ENCODE measurements at places on chromosomes 2 and 18.

DNA sequence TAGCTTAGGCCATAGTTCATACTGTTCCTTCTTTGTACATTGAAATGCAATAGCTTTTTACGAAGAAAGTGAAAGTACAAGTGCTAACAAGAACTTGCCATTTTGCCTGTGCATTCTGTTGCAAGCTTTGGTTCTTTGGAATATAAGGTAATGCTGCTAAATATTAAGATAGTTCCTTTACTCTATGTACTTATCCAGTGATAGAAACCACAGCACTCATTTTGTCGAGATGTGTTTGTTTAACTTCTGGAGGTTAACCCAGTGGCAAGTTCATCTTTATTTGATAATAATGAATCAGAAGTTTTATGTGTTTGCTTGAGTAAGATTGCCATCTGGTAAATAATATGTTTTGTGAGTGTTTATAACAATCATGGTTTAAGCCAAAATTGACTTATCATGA, 373.1 kb upstream of the FANCL start:
- no peak for DNase-seq

GRCh38 chr2:233108611-233109490, 48.7 kb downstream of the INPP5D start:
- DNase-seq, result no peak

DNA sequence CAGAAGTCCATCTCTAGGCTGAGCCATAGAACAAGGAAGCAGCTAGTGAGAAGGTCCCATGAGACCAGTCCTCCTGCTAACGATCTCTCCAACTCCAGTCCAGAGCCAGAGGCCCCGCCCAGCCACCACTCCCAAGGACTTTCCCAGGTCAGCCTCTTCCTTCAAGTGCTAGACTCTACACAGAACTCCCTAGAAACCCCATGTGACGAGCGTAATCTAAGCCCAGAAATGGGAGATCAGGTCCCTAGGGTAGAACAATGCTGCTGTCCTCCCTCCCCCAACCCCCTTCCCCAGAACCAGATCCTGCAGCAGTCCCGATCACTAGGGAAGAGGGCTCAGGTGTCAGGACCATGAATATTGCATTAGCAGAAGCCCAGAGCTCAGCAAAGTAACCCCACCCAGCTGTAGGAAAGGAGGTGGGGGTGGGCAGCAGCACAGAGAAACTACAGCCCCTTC, 6.9 kb downstream of the DCTN1 start:
- DNase-seq, result peak; percentile 85

GRCh38 chr2:176270100-176270750, 983 bp downstream of the MTX2 start:
- no peak for DNase-seq

DNA sequence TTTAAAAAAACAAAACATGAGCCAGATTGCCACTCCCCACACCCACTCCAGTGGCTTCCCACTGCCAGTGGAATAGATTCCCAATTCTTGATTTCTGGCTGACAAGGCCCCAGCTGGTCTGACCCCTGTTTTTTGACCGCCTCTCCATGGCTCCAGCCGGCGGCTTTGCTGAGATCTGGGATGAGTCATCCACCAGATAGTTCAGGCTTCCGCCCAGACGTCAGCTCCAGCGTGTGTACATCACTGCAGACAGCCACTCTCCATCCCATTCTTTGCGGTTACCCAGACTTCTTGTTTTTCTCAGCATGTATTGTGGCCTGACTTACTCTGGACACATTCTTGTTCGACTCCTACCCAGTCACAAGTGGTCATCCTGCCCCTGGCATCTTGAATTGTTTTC, 227.9 kb downstream of the GBX2 start:
- no peak for DNase-seq

DNA sequence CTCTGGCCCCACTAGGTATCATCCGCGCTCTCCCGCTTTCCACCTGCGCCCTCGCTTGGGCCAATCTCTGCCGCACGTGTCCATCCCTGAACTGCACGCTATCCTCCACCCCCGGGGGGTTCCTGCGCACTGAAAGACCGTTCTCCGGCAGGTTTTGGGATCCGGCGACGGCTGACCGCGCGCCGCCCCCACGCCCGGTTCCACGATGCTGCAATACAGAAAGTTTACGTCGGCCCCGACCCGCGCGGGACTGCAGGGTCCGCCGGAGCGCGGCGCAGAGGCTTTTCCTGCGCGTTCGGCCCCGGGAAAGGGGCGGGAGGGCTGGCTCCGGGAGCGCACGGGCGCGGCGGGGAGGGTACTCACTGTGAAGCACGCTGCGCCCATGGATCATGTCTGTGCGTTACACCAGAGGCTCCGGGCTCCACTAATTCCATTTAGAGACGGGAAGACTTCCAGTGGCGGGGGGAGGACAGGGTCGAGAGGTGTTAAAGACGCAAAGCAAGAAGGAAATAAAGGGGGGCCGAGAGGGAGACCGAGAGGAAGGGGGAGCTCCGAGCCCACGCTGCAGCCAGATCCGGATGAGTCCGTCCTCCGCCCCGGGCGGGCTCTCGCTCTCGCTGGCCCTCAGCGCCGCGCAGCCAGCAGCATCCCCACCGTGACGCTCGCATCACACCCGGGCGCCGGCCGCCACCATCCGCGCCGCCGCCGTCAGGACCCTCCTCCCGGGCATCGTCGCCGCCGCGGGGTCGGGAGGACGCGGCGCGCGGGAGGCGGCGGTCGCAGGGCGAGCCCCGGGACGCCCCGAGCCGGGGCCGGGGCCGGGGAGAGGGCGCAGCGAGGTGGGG, 664 bp downstream of the NETO1 start:
- no peak for DNase-seq

DNA sequence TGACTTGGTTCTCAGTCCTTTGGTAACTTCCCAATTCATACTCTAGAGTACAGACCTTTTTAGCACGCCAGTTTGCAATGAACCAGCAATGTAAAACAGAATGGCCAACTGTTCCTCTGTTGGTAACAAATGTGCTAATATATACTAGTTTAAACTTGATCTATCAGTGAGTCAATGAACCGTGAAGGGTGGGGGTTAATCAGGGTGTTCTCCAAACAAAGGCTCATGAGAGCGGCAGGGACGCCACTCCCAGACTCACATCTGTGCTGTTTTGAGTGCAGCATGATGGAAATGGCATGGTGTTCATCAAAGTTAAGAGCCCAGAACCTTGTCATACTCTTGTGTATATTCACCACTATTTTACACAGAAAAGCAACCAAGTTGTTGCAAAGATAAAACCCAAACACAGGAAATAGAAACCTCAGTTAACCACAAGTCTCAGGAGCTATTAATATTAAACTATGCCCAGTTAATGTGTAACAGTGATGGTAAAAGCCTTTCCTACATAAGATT, 70.3 kb downstream of the CERKL start:
- DNase-seq, result no peak

DNA sequence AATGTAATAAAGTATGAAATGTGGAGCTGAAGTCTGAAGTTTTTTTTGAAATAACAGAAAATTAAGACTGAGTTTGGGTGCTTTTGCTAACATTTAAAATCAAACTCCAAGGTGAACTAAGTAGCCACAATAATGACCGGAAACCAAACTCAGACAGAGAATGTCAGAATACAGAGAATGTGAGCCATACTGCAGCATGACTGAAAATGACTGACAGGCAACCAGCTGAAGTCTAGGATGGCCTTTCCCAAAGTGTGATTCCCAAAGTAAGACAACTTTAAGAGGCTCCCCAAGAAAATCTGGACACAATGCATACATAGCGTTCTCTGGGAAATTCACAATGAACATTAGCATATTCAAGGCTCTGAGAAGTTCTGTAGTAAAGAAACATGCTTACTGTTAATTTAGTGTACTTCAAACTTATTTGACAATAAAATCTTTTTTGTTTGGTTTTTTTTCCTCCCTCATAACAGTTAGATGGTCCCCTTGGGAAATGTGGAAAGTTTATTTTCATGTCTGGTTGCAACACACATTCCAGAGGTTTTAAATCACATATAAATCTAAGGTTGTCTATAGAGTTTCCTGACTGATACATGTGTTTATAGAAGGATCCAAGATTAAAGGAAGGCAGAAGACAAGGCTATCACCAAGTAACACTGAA, 28.6 kb downstream of the PLA2R1 start:
- DNase-seq, result no peak

DNA sequence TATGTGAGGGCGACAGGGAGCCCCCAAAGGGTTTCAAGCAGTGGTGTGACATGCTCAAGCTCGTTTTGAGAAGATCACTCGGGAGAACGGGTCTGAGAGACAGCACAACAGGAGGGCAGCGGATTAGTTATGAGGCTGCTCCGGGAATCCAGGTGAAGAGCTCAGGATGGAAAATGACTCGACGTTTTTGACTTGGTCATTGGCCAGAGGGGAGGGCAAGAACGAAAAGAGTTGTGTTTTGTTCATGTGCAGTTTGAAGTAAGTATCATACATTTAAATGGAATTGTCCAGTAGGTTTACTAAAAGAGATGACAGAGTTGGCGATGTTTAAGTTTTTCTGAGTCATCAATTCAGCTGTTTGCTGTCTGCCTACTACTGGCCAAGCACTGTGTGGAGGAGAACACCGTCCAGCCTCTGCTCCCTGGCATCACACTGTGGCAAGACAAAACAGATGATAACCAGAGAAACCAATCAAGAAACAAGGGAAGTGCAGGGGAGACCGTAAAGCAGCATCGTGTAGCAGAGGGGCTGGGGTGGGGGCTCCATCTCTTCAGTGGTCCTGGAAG, 25.3 kb upstream of the ANXA4 start:
- DNase-seq, result no peak

DNA sequence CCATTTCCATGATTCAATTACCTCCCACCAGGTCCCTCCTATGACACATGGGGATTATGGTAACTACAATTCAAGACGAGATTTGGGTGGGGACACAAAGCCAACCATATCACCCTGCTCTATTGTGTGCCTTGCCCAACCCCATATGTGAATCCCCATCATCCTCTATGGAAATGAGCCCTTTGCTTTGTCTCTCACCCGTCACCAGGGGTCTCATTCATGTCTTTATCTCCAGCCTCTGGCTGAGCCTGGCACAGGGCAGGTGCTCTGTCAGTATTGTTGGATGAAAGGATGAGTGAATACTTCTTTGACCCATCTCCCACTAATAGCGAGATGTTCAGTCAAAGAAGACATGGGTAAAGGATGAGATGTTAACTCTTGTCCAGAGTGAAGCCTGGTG, 116.6 kb upstream of the LGALSL start:
- DNase-seq, result no peak

GRCh38 chr2:215104226-215104625, 34.2 kb downstream of the ABCA12 start:
- no peak for DNase-seq

- no peak for DNase-seq
Measured at GRCh38 chr2:192194265-192194865, 368 bp downstream of the TMEFF2 start.

DNA sequence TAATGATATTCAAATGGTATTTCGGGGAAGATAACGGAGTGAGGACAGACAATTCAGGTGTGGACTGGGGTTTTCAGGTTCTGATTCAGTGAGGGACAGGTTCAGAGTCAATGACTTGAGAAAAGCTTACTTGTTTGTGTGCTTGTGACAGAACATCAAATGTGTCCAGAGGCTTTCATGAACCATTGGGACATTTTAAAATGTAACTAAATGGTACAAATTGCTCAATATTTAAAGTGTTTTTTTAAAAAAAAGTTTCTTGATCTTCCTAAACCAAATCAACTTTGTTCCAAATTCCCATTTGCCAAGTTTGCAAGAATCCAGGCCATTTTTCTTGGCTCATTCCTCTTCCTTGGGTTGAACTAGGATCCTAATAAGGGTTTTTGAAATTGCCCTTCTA, 59.4 kb upstream of the BZW1 start:
- DNase-seq, result no peak

DNA sequence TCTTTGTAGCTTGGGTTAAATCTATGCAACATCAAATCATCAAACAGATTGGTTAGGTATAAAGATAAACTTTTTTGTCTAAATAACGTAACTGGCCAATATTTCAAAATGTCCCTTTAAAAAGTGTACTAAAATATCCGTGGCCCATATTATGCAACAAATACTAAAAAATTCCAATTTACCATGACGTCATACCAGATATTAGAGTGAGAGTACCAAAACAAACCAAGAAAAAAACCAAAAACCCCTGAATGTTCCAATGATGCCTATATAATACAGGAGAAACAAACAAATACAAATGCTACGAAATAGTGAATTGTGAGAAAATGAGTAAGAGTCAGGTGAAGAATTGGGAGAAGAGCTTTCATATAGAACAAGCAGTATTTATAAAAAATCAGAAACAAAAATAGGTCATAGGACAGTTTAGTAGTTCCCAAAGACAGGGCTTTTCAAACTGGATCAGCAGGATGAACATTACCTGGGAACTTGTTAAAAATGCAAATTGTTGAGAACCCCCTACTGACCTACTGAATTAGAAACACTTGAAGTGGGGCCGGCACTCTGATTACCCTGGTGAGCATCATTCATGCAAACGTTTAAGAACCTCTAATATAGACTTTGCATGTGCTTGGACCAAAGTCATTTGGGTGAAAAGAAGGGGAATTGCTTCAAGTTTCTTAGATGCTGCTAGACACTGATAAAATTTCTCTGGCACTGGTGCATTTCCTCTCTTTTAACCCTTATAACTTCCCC, 753.7 kb downstream of the DSC3 start:
- DNase-seq, result no peak

- DNase-seq, result no peak
Measured at GRCh38 chr18:2891526-2892431, 45.0 kb downstream of the EMILIN2 start.

DNA sequence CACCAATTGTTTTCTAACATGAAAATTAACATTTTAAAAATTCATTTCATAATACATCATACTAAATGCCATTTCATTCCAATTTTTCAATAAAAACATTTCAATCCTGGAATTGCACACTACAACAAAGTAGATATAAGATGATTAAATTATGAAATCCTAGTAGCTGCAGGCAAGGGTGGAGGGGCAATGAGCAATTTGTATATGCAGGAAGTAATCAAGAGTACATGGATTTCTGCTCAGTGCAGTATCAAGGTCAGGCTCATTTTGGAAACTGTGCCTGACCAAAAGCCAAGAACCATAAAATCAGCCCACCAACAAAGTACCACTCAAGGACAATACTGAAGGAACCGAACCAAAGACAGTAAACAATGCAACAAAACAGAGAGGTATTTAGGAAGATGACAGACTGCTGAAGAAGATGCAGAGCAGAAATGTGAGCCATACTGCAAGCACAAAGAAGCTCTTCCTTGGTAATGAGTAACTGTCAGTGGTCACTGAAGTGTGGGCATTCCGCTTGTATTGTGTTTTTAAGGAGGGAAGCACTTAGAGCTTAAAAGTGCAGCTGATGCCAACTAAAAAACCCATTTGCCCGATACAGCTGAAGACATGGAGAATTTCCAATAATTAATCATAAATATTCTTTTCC, 34.5 kb upstream of the DSEL start:
- no peak for DNase-seq

DNA sequence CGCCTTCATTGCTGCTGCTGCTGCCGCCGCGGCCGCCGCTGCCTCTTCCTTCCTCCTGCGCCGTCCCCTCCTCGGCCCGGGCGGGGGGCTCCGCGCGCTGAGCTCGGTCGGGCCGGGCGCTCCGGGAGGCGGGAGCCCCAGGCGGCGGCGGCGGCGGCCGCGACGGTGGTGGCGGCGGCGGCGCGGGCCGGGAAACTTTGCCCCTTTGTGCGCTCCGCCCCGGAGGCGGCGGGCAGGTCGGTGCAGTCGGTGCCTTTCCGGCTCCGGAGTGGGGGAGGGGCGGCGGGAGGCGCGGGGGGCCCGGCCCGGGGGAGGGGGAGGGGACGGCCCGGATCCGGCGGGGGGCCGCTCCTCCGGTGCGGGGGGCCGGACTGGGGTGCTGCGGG, 205 bp downstream of the TET3 start:
- DNase-seq, result no peak

- DNase-seq, result no peak
Measured at GRCh38 chr2:152367547-152368390, 32.8 kb downstream of the FMNL2 start.

GRCh38 chr2:11024259-11024645, 112.5 kb downstream of the KCNF1 start:
- DNase-seq, result peak; percentile 17
